ENCODE measurements at places on chromosomes 5 and 9. TPM values are rescaled to one million over a fixed set of nuclear protein-coding genes. Genes with fewer than 3 reads are reported as not detected.

The CATSPER3 gene
- not detected for total RNA-seq

The ZNF300 gene
- 4.2 TPM for total RNA-seq

The SLC25A48 gene
- not detected for total RNA-seq

The ZFYVE16 gene
- 32.5 TPM for total RNA-seq

The RNF183 gene
- not detected for total RNA-seq
